ENCODE measurements at places on chromosomes 7 and 10. TPM values are rescaled to one million over a fixed set of nuclear protein-coding genes. Genes with fewer than 3 reads are reported as not detected.
A peak's percentile ranks its signal among the peaks of the same experiment; 100 is the strongest.

DNA sequence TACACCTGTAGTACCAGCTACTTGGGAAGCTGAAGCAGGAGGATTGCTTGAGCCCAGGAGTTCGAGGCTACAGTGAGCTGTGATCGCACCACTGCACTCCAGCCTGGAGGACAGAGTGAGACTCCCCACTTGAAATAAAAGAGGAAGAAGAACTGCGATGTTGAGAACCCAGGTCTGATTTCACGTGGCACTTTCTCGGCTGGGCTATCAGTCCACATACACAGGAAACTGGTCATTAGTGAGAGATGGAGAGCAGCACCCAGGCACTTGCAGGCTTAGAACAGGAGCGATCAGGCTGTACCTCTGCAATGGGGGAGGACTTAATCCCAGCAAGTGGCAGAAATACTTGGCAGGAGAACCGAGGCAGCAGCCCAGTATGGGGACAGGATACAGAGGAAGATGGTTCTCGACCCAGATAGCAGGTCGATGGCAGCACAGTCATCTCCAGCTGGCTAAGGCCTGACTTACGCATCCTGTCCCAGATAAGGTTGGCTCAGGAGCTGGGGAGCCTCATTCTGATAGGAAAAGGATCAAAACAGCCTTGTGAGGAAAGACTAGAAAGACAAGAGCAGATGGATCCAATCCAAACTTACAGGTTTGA, 487.7 kb upstream of the AUTS2 start:
- H3K27ac ChIP-seq, result no peak overlapping the region
- H3K27me3 ChIP-seq, result no peaks in the 10 kb centered on the region
- no peaks in the 10 kb centered on the region for H3K36me3 ChIP-seq
- no peak overlapping the region for H3K4me3 ChIP-seq
- DNase-seq, result no peak
- no peaks in the 10 kb centered on the region for H3K4me1 ChIP-seq

The NPFFR1 gene
- 2.2 TPM for total RNA-seq

DNA sequence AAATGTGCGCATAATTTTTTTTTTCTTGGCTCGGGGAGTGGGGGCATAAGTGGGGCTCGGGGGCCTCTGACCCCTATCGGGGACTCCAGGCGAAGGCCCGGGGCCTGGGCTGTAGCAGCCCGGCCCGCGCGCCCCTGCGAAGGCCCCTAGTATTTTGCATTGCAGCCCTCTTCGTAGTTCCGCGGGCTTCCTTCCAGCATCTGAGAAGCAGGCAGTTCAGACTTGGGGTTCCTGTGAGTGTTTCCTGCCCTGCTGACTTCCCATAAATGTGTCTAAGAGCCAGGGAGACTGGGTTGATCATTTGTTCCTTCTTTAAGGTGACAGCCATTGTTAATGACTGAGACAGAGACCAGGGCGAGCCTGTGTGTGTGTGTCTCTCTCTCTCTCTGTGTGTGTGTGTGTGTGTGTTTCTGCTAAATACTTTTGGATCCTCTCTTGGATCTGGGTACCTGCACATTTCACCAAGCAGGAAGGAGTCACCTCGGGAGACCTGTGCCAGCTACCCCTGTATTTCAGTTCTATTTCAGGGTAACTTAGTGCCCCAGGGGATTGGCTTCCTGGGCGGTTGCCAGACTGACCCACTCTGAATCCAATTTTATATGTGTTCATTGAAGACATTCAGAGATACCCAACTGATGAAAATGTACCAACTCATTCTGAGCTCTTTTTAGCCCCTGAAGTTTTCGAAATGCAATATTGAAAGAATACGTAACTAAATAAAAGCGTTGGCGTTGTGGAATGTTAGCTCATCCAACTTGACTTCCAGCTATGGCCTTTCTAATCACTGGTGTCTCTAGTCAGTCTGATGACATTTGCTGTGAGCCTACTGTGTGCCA, 805 bp downstream of the MSRB2 start:
- peak overlapping the region; percentile 76 for H3K4me3 ChIP-seq
- peaks cover 14% of the 10 kb centered on the region for H3K4me1 ChIP-seq
- H3K27ac ChIP-seq, result peak overlapping the region; percentile 97

The PGAM2 gene
- 0.85 TPM for total RNA-seq

GRCh38 chr10:126075009-126075408, 178.6 kb downstream of the FANK1 start:
- H3K4me1 ChIP-seq, result no peaks in the 10 kb centered on the region

GRCh38 chr7:33904681-33905388, 504 bp upstream of the BMPER start:
- H3K4me1 ChIP-seq, result peaks cover 4% of the 10 kb centered on the region
- H3K36me3 ChIP-seq, result peaks cover 2% of the 10 kb centered on the region
- H3K27me3 ChIP-seq, result no peaks in the 10 kb centered on the region
- peak overlapping the region; percentile 39 for H3K4me3 ChIP-seq
- peak; percentile 92 for DNase-seq

DNA sequence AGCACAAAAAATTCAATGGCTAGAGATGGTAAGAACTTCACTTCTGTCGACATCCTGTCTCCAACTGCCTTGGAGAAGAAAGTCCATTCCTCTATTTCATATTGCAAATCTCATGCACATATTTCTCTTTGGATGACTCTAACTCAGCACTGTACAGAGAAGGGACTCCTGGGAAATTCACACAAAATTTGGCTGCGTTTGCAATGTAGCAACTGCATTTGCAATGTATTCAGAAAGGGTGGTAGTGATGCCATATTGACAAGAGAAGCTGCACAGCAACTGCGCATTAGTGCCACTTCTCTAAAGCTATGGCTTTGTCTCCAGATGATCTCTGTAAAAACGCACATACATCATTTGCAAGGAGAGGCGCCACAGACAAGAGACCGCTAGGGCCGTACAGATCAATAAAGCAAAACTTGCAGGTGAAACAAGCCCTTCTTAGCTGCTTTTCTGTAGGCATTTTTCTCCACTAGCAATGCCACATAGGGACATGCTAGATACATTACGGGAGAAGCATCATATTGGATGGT, 389.5 kb downstream of the TCERG1L start:
- no peaks in the 10 kb centered on the region for H3K4me1 ChIP-seq
- no peak for DNase-seq
- no peak overlapping the region for H3K4me3 ChIP-seq
- no peaks in the 10 kb centered on the region for H3K27me3 ChIP-seq
- H3K36me3 ChIP-seq, result no peaks in the 10 kb centered on the region

DNA sequence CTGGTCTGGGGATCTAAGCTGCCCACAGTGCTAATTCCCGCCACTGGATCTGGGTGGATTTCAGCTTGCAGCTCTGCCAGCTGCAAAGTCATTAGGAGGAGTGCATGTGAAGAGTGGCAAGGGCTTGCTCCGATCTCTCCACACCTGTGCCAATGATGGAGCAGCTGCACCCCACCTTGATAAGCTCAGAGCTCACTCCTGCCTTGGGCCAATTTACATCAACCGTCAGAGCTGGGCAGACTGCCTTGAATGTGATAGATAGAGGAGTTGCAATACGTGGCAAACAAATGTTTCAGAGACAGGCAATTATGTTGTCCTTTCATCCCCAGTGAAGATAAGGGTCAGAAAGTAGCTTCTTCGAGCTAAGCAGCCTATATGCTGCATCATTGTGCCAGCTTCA, 379.9 kb downstream of the SH2D4B start:
- H3K4me1 ChIP-seq, result no peaks in the 10 kb centered on the region
- H3K36me3 ChIP-seq, result no peaks in the 10 kb centered on the region
- no peak overlapping the region for H3K27ac ChIP-seq
- no peak overlapping the region for H3K4me3 ChIP-seq

- no peak for DNase-seq
- H3K27ac ChIP-seq, result no peak overlapping the region
- H3K36me3 ChIP-seq, result no peaks in the 10 kb centered on the region
Measured at GRCh38 chr7:136070736-136071505, 93.8 kb upstream of the MTPN start.

The WNT8B gene
- total RNA-seq, result not detected

- H3K4me3 ChIP-seq, result no peak overlapping the region
- no peak for DNase-seq
- H3K27me3 ChIP-seq, result no peaks in the 10 kb centered on the region
- no peaks in the 10 kb centered on the region for H3K4me1 ChIP-seq
- H3K27ac ChIP-seq, result no peak overlapping the region
Measured at GRCh38 chr10:15747632-15748031, 27.9 kb upstream of the ITGA8 start.

The CPA4 gene
- total RNA-seq, result 1.7 TPM

GRCh38 chr7:27199849-27200760, at the start of gene HOXA13:
TSS of gene HOXA13 (minus strand) at chr7:27200091. CDS start at chr7:27200077, 14 bp downstream.
- H3K36me3 ChIP-seq, result no peaks in the 10 kb centered on the region
- no peak within 1 kb of the TSS for H3K4me3 ChIP-seq
- peaks cover 90% of the 10 kb centered on the region for H3K27me3 ChIP-seq

DNA sequence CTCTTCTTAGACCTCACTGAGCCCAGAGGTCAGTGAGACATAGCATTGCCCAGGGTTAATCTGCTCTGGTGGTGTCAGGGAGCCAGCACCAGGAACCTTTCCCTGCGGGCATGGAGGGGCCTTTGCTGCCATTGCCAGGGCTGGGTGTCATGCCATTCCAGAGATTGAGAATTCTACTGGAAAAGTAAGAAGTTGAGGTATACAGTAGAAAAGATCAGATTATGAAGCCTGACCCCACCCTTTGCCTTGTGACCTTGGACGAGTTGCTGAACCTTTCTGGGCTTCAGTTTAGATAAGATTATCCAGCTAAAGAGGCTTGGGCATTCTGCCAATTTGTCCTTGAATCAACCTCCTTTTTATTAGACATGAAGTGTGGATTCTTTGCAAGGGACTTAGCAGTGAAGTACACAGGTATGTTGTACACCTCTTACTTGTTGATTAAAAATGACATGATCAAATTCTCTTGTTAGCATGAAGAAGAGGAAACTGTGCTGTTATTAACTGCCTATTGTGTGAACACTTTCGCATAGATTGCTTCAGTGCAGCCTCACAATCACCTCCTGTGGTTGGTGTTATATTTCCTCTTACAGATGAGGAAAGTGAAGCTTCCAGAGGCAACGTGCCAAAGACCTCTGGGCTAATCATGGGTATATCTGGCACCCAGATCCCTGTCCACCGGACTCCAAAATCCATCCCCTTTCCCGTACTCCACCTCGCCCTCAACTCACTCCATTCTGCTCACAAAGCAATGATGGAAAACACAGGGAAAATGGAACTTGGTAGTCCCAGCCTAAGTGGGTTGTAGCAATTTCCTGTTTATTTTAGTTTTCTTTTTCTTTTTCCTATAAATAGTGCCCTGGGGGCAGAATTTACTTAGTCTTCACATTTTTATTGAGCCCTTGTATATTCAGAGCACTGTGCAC, 151.3 kb downstream of the CAMK1D start:
- H3K4me3 ChIP-seq, result no peak overlapping the region
- peaks cover 16% of the 10 kb centered on the region for H3K4me1 ChIP-seq
- H3K27me3 ChIP-seq, result peaks cover 25% of the 10 kb centered on the region
- DNase-seq, result peak; percentile 38
- no peak overlapping the region for H3K27ac ChIP-seq

DNA sequence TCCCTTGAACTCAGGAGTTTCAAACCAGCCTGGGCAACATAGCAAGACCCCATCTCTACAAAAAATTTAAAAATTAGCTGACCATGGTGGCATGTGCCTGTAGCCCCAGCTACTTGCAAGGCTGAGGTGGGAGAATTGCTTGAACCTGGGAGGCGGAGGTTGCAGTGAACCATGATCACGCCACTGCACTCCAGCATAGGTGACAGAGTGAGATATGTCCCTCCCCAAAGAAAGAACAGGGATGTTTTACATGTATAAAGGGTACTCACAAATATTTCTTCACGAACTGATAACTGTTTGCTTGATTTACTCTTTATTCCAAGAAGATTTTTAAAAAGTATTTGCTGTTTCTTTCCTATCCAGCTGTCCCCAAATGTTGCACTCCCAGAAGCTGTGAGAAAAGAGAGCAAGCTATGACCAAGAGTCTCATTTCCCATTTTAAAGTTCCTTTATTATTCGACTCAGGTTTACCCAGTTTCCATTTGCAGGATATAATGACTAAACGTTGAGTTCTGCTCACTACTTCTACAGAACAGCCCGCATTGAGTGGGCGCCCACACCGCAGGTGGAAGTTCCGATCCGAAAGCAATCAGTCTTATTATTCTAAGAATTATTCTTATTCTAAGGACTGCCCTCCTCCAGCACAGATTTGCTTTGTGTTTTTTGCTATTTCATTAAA, 90.7 kb downstream of the APBB1IP start:
- no peak overlapping the region for H3K4me3 ChIP-seq
- H3K27ac ChIP-seq, result no peak overlapping the region
- H3K27me3 ChIP-seq, result no peaks in the 10 kb centered on the region
- no peaks in the 10 kb centered on the region for H3K36me3 ChIP-seq
- H3K4me1 ChIP-seq, result peaks cover 1% of the 10 kb centered on the region

The RUFY2 gene
- 19.1 TPM for total RNA-seq

DNA sequence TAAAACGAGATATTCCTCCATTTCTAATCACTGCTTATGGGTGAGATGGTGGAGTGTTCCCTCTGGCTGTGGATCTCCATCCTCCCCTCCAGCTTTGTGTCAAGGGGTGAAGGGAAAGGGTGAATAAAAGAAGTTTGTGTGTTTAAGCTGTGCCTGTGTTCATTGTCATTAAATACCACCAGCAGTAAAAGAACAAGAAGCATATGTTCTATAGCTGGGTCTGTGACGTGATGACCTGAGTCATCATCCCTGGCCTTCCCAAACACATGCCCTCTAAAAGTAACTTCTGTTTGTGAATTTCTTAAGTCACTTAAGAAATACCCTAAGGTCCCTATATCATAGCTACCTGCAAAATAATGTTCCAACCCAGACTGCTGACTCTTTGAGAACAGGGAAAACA, 104.9 kb downstream of the PPP1R17 start:
- peaks cover 7% of the 10 kb centered on the region for H3K36me3 ChIP-seq
- DNase-seq, result no peak
- H3K4me3 ChIP-seq, result no peak overlapping the region

- no peak overlapping the region for H3K4me3 ChIP-seq
- DNase-seq, result no peak
- H3K27ac ChIP-seq, result no peak overlapping the region
- H3K4me1 ChIP-seq, result peaks cover 4% of the 10 kb centered on the region
Measured at GRCh38 chr10:3772361-3773171, 12.4 kb downstream of the KLF6 start.

- no peaks in the 10 kb centered on the region for H3K4me1 ChIP-seq
- DNase-seq, result no peak
- H3K27me3 ChIP-seq, result peaks cover 7% of the 10 kb centered on the region
- H3K27ac ChIP-seq, result no peak overlapping the region
Measured at GRCh38 chr7:131919920-131920709, 363.7 kb upstream of the PODXL start.

The STAM gene
- 25.4 TPM for total RNA-seq

DNA sequence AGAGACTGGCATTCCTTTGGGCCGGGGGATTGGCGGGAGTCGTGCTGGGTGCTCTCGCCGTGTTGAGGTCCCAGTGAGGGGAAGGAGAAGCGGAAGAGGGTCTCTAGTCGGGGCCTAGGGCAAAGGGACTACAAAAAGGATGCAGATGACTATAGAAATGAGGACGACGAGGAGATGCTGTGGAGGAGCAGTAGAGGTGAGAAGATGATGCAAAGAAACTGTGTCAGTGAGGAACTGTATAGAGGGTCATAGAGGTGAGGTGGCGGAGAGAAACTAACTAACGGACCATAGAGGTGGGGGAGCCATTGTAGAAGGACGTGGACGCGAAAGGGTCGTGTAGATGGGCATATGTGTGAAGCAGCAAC, 324 bp downstream of the TWNK start:
- peak overlapping the region; percentile 5 for H3K27ac ChIP-seq
- H3K4me1 ChIP-seq, result peaks cover 7% of the 10 kb centered on the region
- H3K27me3 ChIP-seq, result no peaks in the 10 kb centered on the region
- DNase-seq, result no peak
- H3K36me3 ChIP-seq, result peaks cover 30% of the 10 kb centered on the region

Measured in lung (tissue), 17 donors.